ENCODE measurements at places on chromosomes 3 and 15.

- no peak for DNase-seq
Observed at GRCh38 chr15:76776480-76776879, 128.7 kb downstream of the SCAPER start.

DNA sequence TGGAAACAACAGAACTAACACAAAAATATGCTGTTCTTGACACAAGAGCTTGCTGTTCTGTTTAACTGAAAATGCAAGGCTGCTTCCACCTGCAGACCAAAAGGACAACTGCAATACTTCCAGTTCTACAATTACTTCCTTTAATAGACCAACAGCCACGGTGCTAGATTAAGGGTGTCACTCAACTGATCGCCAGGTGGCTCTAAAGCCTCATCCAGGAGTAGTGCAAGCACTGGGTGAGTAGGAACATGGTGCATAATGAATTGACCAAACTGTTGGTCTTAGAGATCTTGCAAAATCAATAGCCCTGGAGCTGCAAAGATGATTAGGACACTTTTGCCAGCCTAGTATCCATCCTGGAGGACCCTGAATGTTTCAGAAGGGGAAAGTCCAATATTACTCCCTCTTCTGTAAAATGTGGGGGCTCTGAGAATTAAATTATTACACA, 3.6 kb upstream of the CLDN16 start:
- no peak for DNase-seq

- no peak for DNase-seq
Observed at GRCh38 chr3:100436951-100437350, 35.6 kb downstream of the LNP1 start.

- no peak for DNase-seq
Observed at GRCh38 chr15:50380089-50380488, 25.1 kb upstream of the GABPB1 start.

DNA sequence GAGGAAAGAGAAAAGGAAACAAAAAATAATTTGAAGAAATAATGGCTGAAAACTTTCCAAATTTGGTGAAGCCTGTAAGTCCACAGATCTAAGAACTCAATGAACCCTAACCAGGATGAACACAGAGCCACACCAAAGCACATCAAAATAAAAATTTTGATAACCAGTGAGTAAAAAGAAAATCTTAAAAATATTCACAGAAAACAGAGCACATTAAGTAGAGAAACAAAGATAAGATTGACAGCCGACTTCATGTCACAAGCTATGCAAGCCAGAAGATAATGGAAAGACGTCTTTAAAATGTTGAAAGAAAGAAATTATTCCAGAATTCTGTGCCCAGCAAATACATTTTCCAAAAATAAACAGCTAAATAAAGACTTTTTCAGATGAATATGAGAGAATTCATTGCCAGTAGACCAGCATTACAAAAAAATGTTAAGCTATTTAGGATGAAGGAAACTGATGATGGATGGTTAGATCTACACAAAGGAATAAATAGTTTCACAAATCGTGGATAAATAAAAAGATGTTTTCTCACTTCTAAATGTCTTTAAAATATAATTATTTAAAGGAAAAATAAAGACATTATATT, 140.2 kb upstream of the SKOR1 start:
- DNase-seq = no peak

- no peak for DNase-seq
Observed at GRCh38 chr3:152769523-152769922, 65.4 kb upstream of the P2RY1 start.

- no peak for DNase-seq
Observed at GRCh38 chr3:21462141-21462540, 288.9 kb downstream of the ZNF385D start.

- no peak for DNase-seq
Observed at GRCh38 chr3:73259856-73260255, 198.4 kb downstream of the EBLN2 start.

- DNase-seq = no peak
Observed at GRCh38 chr3:138213398-138214085, 26.4 kb downstream of the ARMC8 start.

- DNase-seq = no peak
Observed at GRCh38 chr3:100370756-100371155, 30.1 kb downstream of the TOMM70 start.

- no peak for DNase-seq
Observed at GRCh38 chr15:87816811-87817210, 439.7 kb downstream of the NTRK3 start.

- DNase-seq = no peak
Observed at GRCh38 chr3:99286266-99286845, 352.0 kb upstream of the COL8A1 start.

GRCh38 chr15:25053000-25053815, 98.4 kb downstream of the SNRPN start:
- DNase-seq = no peak

GRCh38 chr3:167859610-167860009, 124.1 kb downstream of the SERPINI1 start:
- no peak for DNase-seq

DNA sequence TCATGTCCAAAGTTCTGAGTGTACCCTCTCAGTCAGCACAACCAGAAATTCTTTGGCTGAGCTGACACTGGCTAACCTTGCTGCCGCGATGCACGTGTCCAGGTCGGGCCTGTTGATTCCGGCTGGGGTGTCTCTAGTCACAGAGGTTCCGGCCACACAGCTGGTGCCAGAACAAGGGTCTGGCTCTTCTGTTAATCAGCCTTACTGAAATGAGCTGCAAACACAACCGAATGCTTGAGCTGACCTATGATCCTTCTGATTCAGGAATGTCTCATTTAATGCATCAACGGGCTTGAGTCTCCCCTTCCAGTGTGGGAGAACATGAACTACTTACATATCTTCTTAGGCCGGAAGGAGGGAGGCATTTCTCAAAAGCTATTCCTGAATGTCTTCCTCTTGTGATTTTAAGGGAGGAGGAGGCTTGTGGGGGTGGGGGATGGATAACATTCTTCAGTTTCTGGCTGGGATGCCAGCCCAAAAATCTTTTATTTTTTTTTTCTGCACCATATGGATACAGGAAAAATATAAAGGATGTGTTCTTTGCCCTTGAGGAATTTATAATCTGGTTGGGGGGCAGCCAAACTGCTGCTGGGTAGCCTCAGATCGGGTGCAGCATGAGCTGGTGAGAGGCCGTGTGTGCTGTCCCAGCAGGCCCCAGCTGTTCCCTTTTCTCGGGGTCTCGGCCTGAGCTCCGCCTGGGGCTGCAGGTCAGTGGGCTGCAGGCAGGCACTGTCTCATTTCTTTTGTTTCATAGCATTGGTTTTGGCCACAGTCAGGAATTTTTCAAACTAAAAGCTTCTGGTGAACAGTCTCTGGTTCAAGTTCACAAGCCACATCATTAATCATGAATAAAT, 319.1 kb upstream of the TBL1XR1 start:
- DNase-seq = no peak

GRCh38 chr3:42678447-42678846, 6.9 kb upstream of the KLHL40 start:
- no peak for DNase-seq

- no peak for DNase-seq
Observed at GRCh38 chr3:23608650-23609049, 197.1 kb upstream of the UBE2E1 start.

DNA sequence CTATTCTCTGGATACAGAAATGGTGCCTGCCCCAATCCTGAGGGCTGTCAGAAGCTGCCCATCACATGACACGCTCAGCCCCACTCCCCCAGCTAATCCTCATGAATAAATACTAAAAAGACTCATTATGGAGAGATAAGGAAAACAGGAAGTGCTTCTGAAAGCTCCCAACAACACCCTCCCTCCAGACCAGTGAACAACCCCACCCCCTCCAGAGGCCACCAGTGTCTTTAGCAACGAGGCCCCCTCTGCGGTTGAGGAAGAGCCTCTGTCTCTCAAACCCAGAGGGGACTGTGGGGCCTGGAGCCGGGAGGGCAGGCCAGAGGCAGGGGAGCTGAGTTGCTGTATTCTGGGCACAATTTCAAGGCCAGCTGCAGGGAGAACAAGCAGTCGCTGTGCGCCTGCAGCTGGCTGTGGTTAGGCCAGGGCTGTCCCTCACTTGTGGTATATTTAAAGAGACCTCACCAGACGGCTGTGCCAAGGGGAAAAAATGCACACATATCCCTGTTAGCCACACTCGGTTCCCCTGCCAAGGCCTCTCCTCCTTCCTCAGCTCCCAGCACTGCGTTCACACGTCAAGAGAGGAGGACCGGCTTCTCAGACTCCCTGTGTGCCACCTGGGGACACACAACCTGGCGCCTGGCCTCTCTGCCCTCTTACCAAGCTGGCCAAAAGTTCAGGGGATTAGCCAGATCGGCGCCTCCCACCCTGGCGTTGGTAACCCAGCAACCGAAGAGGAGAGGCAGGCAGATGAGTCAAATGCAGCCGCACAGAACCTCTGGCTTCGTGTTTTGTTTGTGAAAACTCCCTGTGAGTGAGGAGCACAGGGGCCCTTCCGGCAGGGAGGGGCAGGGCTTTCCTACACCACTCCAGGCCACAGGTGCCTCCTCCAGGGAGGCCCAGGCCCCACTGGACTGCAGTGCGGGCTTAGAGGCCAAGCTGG, 101.2 kb upstream of the ETV5 start:
- no peak for DNase-seq

GRCh38 chr3:172709774-172710663, 848 bp downstream of the NCEH1 start:
- DNase-seq = no peak

- no peak for DNase-seq
Observed at GRCh38 chr3:194028434-194029004, 107.4 kb upstream of the HES1 start.

DNA sequence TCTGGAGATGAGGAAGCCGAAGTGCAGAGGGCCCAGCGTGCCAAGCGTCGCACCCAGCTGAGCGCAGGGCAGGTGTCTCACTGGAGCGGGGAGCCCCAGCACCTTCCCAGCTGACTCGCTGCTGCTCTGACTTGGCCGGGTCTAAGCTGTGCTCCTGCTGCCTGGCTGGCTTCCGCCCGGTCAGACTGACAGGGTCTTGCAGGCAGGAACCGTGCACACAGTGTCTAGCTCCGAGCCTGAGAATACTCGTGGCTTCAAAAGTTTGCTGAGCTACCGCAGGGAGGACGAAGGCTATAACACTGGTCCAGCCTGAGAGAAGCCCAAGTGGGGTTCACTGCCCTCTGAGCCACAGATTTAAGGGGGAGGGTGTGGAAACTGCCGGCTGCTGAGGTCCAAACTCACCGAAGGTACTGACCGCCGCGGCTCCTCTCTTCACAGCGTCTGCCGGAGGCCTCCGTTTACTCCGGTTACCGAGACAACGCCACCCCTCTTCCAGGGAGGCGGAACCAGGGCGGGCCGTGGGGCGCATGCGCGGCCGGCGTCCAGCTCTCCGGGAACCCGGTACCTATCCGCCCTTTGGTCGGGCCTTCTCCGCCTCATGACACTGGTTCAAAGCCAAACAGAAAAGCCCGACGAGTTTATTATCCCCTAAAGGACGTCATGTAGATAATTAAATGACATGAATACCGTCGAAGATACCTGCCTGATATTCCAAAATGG, at the start of gene CFAP44:
TSS of gene CFAP44 (minus strand) at position 443 of the 720 bp plus-strand sequence. CDS start 7,829 bp downstream, outside the sequence.
- peak; percentile 76 for DNase-seq

- DNase-seq = no peak
Observed at GRCh38 chr15:40342416-40343320, 1.9 kb upstream of the CCDC9B start.

DNA sequence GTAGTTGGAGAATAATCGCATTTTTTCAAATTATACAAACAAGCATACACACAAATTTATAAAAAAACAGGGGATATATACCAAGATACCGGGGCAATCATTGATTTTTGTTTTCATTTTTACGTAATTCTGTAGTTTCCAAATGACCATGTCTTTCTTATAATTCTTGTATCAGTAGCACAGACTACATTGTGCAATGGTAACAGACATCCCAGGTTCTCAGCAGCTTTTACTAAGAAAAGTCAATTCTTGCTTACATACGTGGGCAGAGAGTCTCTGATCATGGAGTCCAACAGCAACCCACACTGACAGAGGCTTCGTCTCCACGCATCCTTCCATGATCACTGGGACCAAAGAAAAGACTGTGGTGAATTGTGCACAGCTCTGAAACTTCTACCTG, 441.3 kb downstream of the TBL1XR1 start:
- DNase-seq = no peak

DNA sequence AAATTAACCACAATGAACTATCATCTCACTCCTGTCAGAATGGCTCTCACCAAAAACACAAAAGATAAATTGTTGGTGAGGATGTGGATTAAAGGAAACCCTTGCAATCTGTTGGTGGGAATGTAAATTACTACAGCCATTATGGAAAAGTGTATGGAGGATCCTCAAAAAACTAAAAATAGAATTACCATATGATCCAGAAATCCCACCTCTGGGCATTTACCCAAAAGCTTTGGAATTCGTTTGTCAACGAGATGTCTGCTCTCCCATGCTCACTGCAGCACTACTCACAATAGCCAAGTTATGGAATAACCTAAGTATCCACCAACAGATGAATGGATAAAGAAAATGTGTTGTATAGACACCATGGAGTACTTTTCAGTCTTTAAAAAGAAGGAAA, 21.6 kb downstream of the FSIP1 start:
- no peak for DNase-seq

DNA sequence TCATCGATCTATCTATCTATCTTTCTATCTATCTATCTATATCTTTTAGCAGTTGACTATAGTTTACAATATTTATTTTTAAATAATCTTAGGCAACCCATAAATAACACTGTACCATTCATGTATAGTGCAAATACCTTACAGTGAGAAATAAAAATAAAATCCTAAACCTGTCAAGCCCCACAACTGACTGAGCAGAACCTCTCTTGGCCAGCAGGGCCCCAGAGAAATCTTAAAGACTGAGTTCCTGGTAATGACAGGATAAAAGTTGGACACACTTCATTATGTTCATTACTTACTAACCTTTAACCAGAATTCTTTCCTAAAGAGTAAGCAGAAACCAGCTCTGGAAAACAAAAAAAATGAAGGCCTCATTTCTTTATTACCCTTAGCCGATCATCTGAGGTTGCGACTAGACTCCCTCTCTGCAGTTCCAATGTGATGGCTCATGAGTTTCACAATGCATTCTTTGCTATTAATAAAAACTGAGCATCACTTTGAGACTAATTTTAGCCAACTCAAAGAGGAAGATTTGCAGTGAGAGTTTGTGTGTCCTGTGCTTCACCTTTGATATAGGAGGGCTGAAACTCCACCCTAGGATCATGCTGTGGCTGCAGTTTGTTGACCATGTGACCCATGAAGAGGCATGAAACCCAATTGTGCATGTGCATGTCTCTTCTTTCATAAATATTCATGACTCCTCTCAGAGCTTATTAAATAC, 1072.0 kb downstream of the NSUN3 start:
- DNase-seq = no peak
